ENCODE measurements at places on chromosomes 3 and 15.

GRCh38 chr15:36883713-36884517 is 216.4 kb downstream of the MEIS2 start:
- DNase-seq, result no peak

- DNase-seq, result no peak
These were observed 603 bp downstream of the PLEKHO2 start for GRCh38 chr15:64842096-64842939.

DNA sequence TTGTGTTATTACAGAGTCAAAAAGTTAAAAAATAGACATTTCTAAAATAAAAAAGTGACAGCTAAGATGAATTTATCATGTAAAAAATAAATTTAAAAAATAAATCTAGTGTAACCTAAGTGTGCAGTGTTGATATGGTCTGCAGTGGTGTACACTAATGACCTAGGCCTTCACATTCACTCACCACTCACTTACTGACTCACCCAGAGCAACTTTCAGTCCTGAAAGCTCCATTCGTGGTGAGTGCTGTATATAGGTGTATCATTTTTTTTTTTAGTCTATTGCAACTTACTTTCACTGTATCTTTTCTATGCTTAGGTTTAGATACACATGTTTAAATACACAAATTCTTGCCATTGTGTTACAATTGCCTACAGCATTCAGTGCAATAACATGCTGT is 459.4 kb upstream of the ROBO1 start:
- no peak for DNase-seq

GRCh38 chr3:117743993-117744392 is 1034.4 kb downstream of the TUSC7 start:
- DNase-seq, result no peak

DNA sequence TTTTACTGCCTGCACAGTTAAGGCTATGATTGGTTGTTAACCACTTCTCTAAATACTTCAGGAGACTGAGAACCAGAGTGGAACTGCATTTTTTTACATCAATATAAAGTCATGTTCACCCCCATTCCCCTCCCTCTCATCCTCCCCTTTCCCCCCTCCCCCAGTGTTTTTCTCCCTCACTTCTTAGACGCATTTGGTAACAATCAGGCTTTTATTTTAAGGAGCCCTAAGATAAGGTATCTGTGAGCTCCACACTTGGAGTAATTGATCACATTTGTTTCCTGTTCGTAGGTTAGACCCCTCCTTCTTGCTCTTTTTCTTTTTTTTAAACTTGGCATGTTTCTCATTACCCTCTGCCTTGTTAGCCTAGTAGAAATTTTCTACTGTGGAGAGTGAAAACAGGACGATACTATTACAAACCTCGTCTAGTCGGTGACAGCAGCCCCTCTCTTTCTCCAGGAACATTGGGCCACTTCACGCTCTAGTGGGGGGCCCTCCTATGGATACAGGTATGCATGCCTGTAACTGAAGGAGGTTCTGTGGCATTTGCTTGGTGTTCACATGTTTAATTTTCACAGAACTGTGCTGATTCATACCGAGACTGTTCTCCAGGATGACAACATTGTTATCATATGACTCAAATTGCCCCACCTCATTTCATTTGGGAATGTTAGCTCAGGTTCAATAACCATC is 314.4 kb downstream of the MECOM start:
- no peak for DNase-seq

DNA sequence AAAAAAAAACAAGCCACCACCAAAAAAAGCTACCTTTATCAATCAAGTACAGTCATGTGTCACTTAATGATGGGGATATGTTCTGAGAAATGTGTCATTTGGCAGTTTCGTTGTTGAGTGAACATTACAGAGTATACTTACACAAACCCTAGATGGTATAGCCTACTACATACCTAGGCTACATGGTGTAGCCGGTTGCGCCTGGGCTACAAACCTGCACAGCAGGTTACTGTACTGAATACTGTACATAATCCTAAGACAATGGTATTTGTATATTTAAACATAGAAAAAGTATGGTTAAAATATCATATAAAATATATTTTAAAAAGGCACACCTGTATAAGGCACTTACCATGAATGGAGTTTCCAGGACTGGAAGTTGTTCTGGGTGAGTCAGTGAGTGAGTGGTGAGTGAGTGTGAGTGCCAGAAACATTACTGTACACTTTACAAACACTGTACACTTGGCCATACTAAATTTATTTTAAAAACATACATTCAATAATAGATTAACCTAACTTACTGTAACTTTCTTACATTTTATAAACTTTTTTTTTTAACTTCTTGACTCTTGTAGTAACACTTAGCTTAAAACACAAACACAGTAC is 25.9 kb upstream of the JMJD7 start:
- DNase-seq, result no peak

- no peak for DNase-seq
These were observed 32.8 kb upstream of the SFMBT1 start for GRCh38 chr3:53078656-53079055.

- no peak for DNase-seq
These were observed 842.8 kb upstream of the EPHA6 start for GRCh38 chr3:95971573-95971972.

DNA sequence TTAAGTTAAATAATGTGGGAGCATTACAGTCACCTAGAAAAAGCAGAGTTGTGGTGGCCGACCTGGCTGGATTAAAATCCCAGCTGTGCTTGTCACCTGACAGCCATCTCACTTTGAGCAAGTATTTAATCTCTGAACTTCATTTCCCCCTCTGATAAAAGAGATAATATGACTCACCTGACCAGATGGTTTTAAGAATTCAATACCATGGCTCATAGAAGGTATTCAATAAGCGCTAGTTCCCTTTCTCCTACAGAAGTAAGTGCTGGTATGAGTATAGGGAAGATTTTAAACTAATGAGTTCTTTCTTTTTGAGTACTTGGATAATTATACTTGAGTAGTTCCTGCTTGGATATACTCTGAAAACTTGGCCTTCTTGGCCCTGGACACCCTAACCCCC is 325.5 kb downstream of the IL5RA start:
- no peak for DNase-seq

GRCh38 chr3:308597-309321 is 112.2 kb downstream of the CHL1 start:
- DNase-seq, result no peak
